ENCODE measurements at places on chromosomes 3 and 15.
A peak's percentile ranks its signal among the peaks of the same experiment; 100 is the strongest.

- no peak for DNase-seq
These were observed 472 bp downstream of the BSN start for GRCh38 chr3:49554633-49555265.

GRCh38 chr3:49471856-49472495 lies 1.9 kb downstream of the DAG1 start:
- DNase-seq = no peak

DNA sequence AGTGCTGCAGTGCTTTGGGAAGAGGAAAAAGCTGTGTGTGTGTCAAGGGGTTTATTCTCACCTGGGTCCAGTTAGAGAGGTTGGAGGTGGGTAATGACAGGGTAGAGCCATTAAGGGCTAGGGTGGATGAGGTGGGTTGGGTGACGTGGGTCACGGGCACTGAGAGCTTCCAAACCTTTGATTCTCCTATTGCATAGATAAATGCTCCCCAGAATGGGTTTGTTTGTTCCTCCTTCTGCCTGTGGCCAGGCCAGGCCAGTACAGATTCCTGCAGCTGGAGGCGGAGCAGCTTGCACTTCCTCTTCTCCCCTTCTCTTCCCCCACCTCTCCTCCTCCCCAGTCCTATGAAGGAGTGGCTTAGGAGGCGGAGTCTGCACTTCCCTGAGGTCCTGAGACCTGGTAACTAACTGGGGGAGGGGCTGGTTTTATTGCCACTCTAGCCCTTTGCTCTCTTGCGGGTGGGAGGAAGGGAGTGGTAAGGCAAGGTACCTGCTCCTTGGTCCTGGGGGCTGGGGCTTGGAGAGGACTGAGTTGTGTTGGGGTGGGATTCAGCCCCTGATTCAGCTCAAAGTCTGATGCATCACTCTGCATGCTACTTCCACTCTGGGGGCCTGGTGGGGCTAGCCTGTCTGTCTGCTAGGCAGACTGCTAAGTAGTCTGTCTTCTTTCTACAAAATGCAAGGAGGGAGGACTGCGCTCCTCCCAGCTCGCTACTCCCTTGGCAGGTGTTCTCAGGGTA lies 3.5 kb downstream of the SPINT1 start:
- DNase-seq = peak; percentile 77

GRCh38 chr3:104941785-104942184 lies 424.9 kb upstream of the ALCAM start:
- no peak for DNase-seq

GRCh38 chr3:114974387-114974786 lies 172.7 kb downstream of the ZBTB20 start:
- DNase-seq = no peak

- DNase-seq = no peak
These were observed 274.7 kb downstream of the RPLP1 start for GRCh38 chr15:69727121-69727924.

GRCh38 chr3:80994767-80995166 lies 766.7 kb downstream of the GBE1 start:
- DNase-seq = no peak

DNA sequence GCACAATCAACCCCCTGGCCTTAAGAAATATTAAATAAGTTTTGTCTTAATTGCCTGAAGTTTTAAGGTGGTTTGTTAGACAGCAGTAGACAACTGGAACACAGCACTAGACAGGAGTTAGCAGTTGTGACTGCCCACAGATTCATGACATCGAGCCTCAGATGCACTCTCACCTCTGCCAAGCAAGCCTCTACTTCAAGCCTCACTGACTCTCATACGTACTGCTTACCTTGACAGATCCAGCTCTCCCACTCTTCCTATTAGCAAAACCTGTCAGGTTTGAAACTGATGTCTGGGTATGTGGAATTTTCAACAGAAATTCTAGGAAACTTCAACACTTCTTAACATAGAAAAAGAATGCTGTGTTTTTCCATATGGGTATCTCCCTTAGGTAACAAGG lies 382.9 kb upstream of the DPH6 start:
- DNase-seq = no peak

DNA sequence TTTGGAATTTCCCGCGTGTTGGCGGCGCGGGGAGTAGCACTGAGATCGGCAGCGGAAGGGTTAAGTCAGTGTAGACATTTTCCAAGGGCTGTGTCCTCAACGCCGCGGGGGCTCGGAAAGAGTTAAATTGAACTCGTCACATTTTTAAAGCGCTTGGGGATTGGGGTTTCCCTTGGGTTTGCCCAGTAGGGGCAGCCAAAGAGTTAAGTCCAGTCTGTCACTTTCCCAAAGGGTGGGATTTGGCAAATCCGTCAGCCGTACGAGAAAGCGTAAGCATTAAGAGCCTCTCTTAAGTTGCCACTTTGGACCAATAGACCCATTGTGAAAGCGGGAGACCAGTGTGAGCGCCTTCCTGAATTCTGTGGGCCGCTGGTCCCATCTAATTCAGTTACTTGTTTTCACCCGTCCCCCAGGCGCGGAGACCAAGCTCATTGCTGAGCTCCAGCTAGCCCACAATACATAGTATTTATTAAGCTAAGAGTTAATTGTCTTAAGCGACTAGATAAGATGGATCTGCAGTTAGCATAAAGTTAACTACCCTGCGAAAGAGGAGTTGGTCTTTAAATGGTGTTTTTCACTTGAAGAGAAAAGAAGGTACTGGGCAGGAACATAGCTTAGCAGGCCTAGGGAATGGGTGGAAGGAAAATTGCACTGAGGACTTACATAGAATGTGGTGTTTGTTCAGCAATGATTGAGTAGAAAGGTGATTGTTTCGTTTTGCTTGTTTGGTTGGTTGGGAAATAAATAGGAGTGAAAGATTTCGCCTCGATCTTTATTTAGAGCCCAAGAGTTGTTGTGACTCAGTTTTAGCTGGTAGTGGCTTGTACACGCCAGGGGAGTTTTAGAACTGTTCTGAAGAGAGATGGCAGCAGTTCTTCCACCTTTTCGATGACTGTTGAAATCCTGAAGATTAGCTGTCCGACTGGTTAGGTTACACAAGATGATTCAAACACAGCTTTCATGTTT lies 932 bp downstream of the ARL8B start:
- peak; percentile 25 for DNase-seq

- no peak for DNase-seq
These were observed 34.1 kb downstream of the SHC4 start for GRCh38 chr15:48929661-48930060.

- peak; percentile 31 for DNase-seq
These were observed 186.3 kb downstream of the FEZF2 start for GRCh38 chr3:62187022-62187431.

GRCh38 chr3:183296944-183297343 lies 43.9 kb downstream of the B3GNT5 start:
- DNase-seq = no peak

Data from urothelium cell line (cell line).